Hepatocyte (in vitro differentiated cells): ENCODE measurements at places on chromosomes 6 and 20. TPM values are rescaled to one million over a fixed set of nuclear protein-coding genes. Genes with fewer than 3 reads are reported as not detected.

DNA sequence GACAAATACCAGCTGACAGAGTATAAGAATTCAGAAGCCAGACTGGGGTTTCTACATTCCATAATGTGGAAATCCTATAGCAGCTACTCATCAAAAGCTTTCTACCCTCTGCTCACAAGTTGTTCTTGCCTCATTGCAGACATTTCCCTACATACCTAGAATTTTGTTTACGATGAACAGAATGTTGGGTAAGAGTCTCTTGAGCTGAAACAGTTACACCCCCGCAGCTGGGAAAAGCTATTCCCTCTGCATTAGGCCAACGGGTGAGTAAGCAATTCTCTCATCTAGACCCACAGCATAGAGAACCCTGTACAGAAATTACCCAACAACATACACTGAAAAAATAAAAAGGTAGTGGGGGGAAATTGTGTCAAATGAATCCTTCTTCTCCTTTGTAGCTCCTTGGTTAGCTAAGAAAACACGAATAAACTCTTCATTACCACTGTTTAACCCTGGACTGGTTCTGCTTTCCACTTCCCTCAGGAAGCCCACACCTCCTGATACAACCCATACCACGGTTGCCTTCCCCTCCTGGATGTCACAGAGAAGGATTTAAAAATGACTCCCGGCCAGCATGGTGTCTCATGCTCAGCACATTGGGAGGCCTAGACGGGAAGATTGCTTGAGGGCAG is 215.0 kb upstream of the SHLD1 start:
- no peak overlapping the region for H3K4me3 ChIP-seq
- peak; percentile 75 for DNase-seq
- H3K4me1 ChIP-seq, result no peaks in the 10 kb centered on the region
- no peaks in the 10 kb centered on the region for H3K27me3 ChIP-seq
- peak overlapping the region; percentile 80 for H3K27ac ChIP-seq

DNA sequence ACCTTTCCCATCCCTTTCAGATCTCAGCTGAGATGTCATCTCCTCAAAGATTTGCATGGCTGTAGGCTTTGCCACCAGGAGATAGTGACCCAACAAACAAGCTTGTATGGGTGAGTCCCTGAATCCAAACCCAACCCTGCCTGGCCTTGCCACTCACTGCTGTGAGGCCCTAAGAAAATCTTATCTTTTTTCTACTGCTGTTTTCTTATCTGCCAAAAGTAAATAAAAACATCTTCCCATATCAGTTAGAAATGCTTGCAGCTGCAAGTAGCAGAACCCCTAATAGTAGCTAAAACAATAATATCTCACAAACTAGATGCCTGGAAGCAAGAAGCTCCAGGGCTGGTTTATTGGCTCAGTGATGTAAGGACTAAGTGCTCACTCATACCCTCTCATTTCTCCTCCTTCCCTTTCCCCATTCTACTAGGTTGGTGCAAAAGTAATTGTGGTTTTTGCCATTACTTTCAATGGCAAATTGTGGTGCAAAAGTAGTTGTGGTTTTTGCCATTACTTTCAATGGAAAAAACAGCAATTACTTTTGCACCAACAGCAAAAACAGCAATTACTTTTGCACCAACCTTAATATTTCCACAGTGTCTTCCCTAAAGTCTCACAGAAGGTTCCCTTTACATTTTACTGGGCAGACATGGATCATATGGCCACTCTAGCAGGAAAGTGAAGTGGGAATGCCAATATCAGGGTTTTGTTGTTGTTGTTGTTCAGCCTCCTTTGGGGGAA is 56.7 kb upstream of the PSMF1 start:
- no peak for DNase-seq
- no peaks in the 10 kb centered on the region for H3K27me3 ChIP-seq
- H3K4me3 ChIP-seq, result no peak overlapping the region
- H3K36me3 ChIP-seq, result no peaks in the 10 kb centered on the region

DNA sequence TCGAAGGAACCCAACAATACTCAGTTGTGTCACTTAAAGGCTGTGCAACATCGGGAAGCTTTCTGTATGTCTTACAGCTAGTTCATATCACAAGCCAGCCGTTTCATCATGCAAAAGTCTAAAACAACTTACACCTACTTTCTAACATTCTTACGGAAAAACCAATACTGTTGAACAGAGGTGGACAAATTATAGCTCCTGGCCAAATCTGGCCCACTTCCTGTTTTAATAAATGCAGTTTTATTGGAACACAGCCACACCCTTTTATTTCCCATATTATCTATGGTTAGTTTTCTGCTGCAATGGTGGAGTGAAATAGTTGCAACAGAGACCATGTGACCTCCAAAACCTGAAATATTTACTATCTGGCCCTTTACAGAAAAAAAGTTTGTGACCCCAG is 46.6 kb downstream of the MYB start:
- no peak overlapping the region for H3K27ac ChIP-seq
- no peaks in the 10 kb centered on the region for H3K36me3 ChIP-seq
- H3K4me1 ChIP-seq, result no peaks in the 10 kb centered on the region
- no peaks in the 10 kb centered on the region for H3K27me3 ChIP-seq
- H3K4me3 ChIP-seq, result no peak overlapping the region

- H3K27ac ChIP-seq, result no peak overlapping the region
- H3K4me3 ChIP-seq, result no peak overlapping the region
- H3K27me3 ChIP-seq, result no peaks in the 10 kb centered on the region
- no peaks in the 10 kb centered on the region for H3K36me3 ChIP-seq
- DNase-seq, result no peak
These were observed 11.4 kb downstream of the FAM184A start for GRCh38 chr6:119067091-119067490.

- no peaks in the 10 kb centered on the region for H3K36me3 ChIP-seq
- H3K27ac ChIP-seq, result no peak overlapping the region
- no peaks in the 10 kb centered on the region for H3K4me1 ChIP-seq
- no peak for DNase-seq
- no peaks in the 10 kb centered on the region for H3K27me3 ChIP-seq
These were observed 157.9 kb downstream of the INSM1 start for GRCh38 chr20:20525756-20526155.

GRCh38 chr6:154878871-154879491 is 116.1 kb upstream of the TIAM2 start:
- no peaks in the 10 kb centered on the region for H3K27me3 ChIP-seq
- H3K36me3 ChIP-seq, result no peaks in the 10 kb centered on the region
- H3K4me1 ChIP-seq, result peaks cover 5% of the 10 kb centered on the region
- H3K4me3 ChIP-seq, result no peak overlapping the region
- no peak for DNase-seq

DNA sequence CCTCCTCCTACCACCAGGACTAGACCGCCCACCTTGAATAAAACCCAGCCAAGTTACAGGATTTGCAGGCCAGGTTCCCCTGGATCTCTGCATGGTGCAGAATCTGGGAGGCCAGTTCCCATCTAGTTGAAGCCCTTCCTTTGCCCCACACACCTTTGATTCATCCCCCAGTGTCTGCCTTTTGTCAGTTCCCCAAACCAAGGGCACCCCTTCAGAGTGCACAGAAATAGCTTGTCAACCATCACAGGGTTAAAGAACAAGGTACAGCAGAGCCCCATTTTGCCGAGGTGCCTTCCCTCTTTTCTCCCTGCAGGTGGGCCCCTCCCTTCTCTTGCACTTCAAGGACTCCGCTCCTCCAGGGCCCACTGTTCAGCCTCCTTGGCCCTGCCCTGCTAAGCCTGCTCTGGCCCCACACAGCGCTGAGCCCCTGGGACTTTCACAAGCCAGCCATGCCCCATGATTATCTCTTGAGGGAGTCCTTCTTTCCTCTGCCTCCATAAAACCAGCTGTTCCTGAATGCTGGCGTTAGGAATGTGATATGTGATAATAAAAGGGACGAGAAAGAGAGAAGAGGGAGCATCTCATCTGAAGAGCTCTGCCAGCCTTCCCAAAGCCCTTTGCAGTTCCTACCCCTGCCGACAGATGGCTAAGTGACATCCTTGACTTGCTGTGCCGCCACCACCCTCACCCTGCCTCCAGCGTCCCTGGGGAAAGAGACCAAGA is 280.3 kb downstream of the CDC5L start:
- peaks cover 15% of the 10 kb centered on the region for H3K4me1 ChIP-seq
- H3K36me3 ChIP-seq, result no peaks in the 10 kb centered on the region
- peaks cover 3% of the 10 kb centered on the region for H3K27me3 ChIP-seq
- H3K4me3 ChIP-seq, result no peak overlapping the region

DNA sequence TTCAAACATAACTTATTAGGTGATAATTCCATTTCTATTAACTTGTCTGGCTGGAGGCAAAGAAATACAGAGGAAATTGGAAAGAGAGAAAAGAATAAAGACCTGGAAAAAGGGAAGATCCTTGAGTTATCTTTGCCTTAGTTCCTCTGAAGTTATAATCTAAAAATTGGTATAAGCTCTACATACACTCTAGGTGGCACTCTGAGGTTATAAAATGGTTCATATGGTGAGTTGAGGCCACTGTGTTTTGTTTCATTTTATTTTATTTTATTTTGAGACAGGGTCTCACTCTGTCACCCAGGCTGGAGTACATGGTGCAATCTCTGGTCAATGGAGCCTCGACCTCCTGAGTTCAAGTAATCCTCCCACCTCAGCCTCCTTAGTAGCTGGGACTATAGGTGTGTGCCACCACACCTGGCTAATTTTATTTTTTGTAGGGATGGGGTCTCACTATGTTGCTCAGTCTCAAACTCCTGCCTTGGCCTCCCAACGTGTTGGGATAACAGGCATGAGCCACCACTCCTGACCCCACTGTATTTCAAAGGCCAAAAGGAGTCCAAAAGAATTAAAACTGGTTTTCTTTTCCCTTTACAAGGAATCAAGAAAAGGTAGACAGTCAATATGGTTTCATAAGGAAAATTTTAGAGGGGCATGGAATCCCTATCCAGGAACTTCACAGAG is 19.4 kb downstream of the GPX6 start:
- no peaks in the 10 kb centered on the region for H3K27me3 ChIP-seq
- no peaks in the 10 kb centered on the region for H3K36me3 ChIP-seq
- H3K4me1 ChIP-seq, result no peaks in the 10 kb centered on the region

- H3K4me3 ChIP-seq, result no peak overlapping the region
- no peak for DNase-seq
- H3K4me1 ChIP-seq, result no peaks in the 10 kb centered on the region
These were observed 117.2 kb upstream of the ESR1 start for GRCh38 chr6:151690303-151690702.

GRCh38 chr6:158654960-158655489 is 5.2 kb downstream of the SYTL3 start:
- peak overlapping the region; percentile 22 for H3K27ac ChIP-seq
- H3K27me3 ChIP-seq, result no peaks in the 10 kb centered on the region
- H3K4me1 ChIP-seq, result peaks cover 4% of the 10 kb centered on the region
- DNase-seq, result no peak

DNA sequence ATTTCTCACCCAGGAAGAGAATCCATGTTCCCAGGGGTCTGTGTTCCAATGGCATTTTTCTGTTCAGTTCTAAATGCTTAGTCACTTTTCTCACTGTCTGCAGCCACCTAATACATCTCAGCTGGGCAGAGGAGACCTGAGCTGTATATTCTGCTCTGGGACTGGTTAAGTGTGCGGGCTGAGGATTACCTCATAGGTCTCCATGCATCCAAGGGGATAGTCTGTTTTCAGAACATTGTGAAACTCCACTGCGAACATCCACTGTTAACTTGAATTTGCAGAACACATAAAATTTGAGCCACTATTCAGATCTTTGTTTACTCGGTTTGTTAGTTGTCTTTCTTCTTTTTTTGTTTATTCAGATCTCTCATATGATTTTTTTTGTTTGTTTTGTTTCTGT is 947.1 kb downstream of the TFAP2A start:
- DNase-seq, result peak; percentile 28
- no peaks in the 10 kb centered on the region for H3K4me1 ChIP-seq
- H3K27ac ChIP-seq, result no peak overlapping the region
- no peaks in the 10 kb centered on the region for H3K27me3 ChIP-seq
- H3K4me3 ChIP-seq, result no peak overlapping the region
- H3K36me3 ChIP-seq, result no peaks in the 10 kb centered on the region

GRCh38 chr6:105898286-105898685 is 187.8 kb upstream of the PRDM1 start:
- no peaks in the 10 kb centered on the region for H3K27me3 ChIP-seq
- no peak overlapping the region for H3K4me3 ChIP-seq
- H3K4me1 ChIP-seq, result peaks cover 16% of the 10 kb centered on the region
- no peak overlapping the region for H3K27ac ChIP-seq
- no peak for DNase-seq

DNA sequence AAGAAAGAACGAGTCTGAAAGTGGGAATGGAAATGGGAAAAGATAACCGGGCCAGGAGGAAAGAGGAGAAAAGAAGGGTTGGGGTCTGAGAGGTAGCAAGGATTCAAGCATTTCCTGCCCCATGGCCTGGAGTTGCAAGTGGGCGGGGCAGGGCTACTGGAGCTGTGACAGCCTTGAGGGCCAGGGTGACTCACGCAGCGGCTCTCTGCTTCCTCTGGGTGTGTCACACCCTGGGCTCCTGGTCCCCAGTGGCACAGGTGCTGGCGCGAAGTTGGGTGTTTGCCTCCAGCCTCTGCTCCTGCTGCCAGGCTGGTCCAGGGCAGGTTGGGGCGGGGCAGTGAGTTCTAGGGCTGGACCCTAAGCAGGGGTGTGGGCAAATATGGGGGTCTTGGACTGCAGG is 3.3 kb upstream of the ULBP3 start:
- no peak overlapping the region for H3K4me3 ChIP-seq
- H3K4me1 ChIP-seq, result peaks cover 7% of the 10 kb centered on the region
- peak; percentile 87 for DNase-seq
- H3K36me3 ChIP-seq, result no peaks in the 10 kb centered on the region
- no peak overlapping the region for H3K27ac ChIP-seq

The GABRR1 gene
- 0.60 TPM in 1 of 2 replicates, not detected in the other for polyA plus RNA-seq

The EYS gene
- polyA plus RNA-seq, result 0.68 and 0.80 TPM in 2 replicates

The RIPPLY2 gene
- 0.91 TPM in 1 of 2 replicates, not detected in the other for polyA plus RNA-seq

The ERVFRD-1 gene
- 4.6 and 4.9 TPM in 2 replicates for polyA plus RNA-seq

The ELOVL4 gene
- polyA plus RNA-seq, result 6.5 and 7.0 TPM in 2 replicates

The NKX2-2 gene
- not detected in 2 replicates for polyA plus RNA-seq

The DTNBP1 gene
- polyA plus RNA-seq, result 25.6 and 32.4 TPM in 2 replicates

The HLA-DOA gene
- 0.79 and 0.83 TPM in 2 replicates for polyA plus RNA-seq

The PKIB gene
- 73.8 and 77.6 TPM in 2 replicates for polyA plus RNA-seq
